ENCODE measurements at places on chromosomes 4 and X.

GRCh38 chr4:92606227-92606626 lies 302.5 kb downstream of the GRID2 start:
- DNase-seq: no peak

DNA sequence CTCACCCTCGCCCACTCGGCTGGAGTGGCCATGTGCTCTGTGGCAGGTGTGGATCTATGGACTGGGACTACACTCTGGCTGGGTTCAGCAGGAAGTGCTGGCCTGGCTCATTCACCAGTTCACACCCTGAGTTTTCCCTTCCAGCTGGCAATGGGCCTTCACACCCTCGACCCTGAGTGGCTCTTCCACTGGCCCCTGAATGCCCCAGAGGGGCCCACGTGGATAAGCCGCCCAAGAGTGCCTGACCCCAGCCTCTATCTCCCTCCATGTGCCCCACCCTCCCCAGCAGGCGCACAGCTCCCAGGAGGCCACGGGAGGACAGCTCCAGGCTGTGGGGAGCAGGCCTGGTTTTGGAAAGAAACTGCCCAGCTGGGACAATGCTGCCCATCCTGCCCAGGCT lies 234.1 kb downstream of the AFAP1 start:
- no peak for DNase-seq

DNA sequence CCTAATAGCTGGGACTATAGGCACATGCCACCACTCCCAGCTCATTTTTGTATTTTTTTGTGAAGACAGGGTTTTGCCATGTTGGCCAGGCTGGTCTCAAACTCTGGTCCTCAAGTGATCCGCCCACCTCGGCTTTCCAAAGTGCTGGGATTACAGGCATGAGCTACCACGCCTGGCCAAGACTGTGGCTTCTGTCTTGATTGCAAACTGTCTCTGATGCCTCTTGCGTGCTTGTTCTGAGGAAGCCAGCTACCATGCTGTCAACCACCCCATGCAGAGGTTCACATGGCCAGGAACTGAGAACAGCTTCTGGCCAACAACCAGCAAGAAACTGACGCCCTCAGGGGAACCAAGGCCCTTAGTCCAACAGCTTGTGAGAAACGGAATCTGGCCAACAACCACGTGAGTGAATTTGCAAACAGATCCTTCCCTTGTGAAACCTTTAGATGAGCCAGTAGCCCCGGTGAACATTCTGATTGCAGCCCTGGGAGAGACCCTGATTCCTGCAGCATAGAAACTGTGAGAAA lies 71.2 kb downstream of the SUPT20HL2 start:
- no peak for DNase-seq

- peak; percentile 64 for DNase-seq
Observed at GRCh38 chrX:71081330-71082123, 13.4 kb upstream of the SNX12 start.

GRCh38 chrX:18955676-18956075 lies 28.2 kb downstream of the PHKA2 start:
- DNase-seq: no peak

- DNase-seq: peak; percentile 90
Observed at GRCh38 chr4:40515037-40515397, 114.6 kb downstream of the RBM47 start.

DNA sequence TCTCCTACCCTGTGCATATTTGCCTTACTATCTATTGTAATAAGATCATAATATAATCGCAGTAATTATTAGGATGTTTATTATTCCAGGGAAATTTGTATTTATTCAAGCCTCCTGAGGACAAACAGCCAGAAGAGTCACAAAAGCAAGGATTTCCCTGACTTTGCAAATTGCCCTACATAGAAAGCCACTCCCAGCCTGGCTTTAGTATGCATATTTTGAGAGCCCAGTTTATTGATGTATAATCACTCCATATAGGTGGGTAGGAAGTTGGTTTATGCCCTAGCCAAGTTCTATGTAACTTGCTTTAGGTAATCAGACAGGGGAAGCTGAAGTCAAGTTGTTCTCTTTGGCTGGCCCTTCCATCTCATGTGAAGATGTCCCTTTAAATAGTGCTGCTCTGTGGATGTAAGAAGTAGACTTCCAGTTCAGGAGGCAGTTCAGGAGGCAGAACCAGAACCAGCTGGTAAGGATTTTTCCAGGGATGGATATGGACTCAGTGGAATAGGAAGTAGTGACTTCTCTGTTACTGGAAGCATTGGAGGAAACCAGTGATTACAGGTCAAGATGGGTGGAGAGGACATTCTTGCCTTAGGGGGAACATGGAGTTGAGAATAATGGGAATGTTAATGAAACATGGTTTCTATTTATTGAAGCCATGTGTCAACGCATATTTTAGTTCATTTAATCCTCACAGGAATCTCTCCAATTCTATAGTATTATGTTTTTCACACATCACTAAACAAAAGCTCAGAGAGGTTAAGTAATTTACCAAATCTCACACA lies 70.5 kb upstream of the KIT start:
- no peak for DNase-seq

- DNase-seq: peak; percentile 14
Observed at GRCh38 chrX:97682991-97683840, 799.5 kb downstream of the RPA4 start.

GRCh38 chrX:19839770-19840254 lies 47.6 kb downstream of the SH3KBP1 start:
- DNase-seq: peak; percentile 48

- no peak for DNase-seq
Observed at GRCh38 chr4:175033162-175033561, 115.0 kb downstream of the ADAM29 start.

- DNase-seq: no peak
Observed at GRCh38 chr4:40269133-40269532, 66.0 kb upstream of the CHRNA9 start.

GRCh38 chr4:146370841-146371240 lies 150.9 kb downstream of the SLC10A7 start:
- DNase-seq: peak; percentile 22

- DNase-seq: no peak
Observed at GRCh38 chr4:75168548-75168947, 235.6 kb downstream of the PARM1 start.

- no peak for DNase-seq
Observed at GRCh38 chr4:94931626-94932025, 173.9 kb downstream of the BMPR1B start.

DNA sequence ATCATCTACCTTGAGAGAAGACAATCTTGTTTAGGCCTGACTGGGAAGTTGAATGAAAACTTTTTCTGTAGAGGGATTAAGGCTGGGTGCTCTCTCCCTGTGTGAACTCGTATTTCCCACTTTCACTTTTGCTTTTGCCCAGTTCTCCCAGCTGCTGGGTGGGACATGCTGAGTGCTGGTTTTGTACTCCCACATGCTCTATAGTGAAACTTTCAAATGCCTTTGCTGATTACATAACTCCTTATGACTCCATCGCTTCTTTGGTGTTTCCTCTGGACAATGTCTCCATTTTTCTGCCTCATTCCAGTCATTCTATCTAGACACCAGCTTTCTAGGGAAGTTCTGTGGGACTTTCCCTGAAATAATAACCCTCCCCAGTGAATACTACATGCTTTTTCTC lies 100.5 kb downstream of the CLNK start:
- DNase-seq: peak; percentile 68

GRCh38 chrX:150942942-150943594 lies 40.1 kb upstream of the HMGB3 start:
- no peak for DNase-seq

- DNase-seq: no peak
Observed at GRCh38 chrX:152276277-152276676, 137.9 kb upstream of the MAGEA10 start.

GRCh38 chr4:74308215-74308614 lies at the start of gene EPGN:
EPGN (plus strand) TSS chr4:74308470; CDS start chr4:74308534, 64 bp downstream.
- DNase-seq: peak; percentile 81

DNA sequence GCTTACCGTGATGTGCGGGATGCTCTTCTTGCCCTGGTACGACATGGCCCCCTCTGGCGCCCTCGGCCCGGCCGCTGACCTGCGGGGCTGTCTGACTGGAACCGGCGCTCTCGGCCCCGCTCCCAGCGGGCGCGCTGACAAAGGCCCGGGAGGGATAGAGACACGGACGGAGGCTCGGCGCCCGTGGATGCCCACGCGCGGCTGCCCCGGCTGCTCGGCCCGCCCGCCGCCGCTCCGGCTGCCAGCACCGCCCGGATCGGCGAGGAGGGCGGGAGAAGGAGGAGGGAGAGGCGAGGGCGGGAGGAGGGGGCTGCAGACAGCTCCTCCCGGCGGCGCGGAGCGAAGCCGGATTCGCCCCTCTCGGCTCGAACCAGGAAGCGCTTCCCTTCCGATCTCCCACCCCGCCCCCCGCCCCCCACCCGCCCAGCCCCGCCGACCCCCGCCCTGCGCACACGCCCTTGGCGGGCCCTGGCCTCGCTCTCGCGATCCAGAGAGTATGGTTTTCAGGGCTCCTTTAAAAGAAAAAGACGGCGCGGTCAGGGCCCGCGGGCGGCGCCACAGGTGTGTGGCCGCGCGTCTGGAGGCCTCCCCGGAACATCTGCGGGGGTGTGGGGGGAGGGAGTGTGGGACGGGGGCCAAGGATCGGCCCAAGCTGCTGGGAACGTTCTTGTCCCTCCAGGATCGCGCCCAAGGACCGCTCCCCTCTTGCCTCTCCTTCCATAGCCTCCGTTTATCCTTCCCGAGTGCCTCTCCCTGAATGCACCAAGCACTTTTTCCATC lies 4.5 kb downstream of the CRMP1 start:
- no peak for DNase-seq

- peak; percentile 76 for DNase-seq
Observed at GRCh38 chrX:136199365-136199764, 51.8 kb downstream of the MAP7D3 start.

GRCh38 chr4:122793811-122794210 lies 32.8 kb upstream of the FGF2 start:
- DNase-seq: no peak

DNA sequence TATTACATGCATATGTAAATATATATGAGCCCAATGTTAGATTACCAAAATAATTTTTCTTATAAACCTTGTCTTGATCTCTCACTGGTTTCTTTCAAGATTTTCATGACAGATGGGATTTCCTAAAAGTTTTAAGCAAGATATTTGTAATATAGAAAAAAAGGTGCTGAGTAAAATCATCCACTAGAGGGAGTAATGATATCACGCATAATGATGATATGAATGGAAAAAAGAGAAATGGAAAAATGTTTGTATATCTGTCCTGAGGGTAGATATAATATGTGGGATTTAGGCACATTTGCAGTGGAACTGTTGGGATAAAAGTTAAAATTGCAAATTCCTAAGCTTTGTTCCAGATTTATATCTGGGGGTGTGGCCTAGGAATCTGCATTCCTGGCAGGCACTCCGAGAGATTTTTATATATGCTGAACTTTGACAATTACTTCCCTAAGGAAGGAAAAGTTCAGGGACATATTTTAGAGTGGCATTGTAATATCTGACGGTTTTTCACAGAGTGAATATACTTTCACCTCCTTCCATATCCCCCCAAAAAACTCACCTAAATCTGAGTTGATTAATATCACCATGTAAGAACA lies 60.5 kb downstream of the TMA16 start:
- peak; percentile 38 for DNase-seq

- DNase-seq: peak; percentile 35
Observed at GRCh38 chrX:119638725-119639471, 32.7 kb upstream of the NKRF start.

- DNase-seq: no peak
Observed at GRCh38 chr4:100106982-100107381, 83.3 kb downstream of the DDIT4L start.
